Lung (tissue), 17 donors: ENCODE measurements at places on chromosomes 16 and 17. TPM values are rescaled to one million over a fixed set of nuclear protein-coding genes. Genes with fewer than 3 reads are reported as not detected.

AOC3 gene
- 154 TPM for total RNA-seq

KREMEN2 gene
- not detected for total RNA-seq

CACNG5 gene
- not detected for total RNA-seq

PERCC1 gene
- 0.57 TPM for total RNA-seq

PRSS21 gene
- total RNA-seq, result 7.9 TPM

MYO15A gene
- total RNA-seq, result 2.4 TPM

TP53TG3 gene
- not detected for total RNA-seq

CCL4L2 gene
- 52.2 TPM for total RNA-seq

DNA sequence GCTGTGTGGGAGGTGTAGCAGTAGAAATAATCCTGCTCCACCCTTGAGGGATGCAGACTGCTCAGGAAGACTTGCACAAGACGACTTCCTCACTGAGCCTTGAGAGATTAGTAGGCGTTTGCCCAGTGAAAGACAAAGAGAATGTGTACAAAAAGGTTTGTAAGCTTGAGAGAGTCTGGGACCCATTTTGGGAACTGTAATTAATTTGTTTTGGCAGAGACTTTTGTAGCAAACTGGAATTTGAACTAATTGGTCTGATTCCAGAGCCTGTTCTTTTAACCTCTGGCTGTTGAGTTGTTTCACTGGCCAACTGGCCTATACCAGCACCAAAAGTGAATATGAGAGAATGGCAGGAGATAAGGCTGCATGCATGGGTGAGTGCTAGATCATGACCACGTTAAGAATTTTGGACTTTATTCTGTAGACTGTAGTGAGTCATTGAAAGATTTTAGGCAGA is 75.5 kb downstream of the AATF start:
- H3K27ac ChIP-seq, result no peak overlapping the region
- peaks cover 8% of the 10 kb centered on the region for H3K36me3 ChIP-seq
- peak; percentile 74 for DNase-seq
- peaks cover 37% of the 10 kb centered on the region for H3K4me1 ChIP-seq

GRCh38 chr16:48152226-48152625 is 3.6 kb downstream of the ABCC12 start:
- no peak overlapping the region for H3K27ac ChIP-seq
- H3K36me3 ChIP-seq, result no peaks in the 10 kb centered on the region
- H3K27me3 ChIP-seq, result no peaks in the 10 kb centered on the region
- no peak overlapping the region for H3K4me3 ChIP-seq
- DNase-seq, result no peak

DNA sequence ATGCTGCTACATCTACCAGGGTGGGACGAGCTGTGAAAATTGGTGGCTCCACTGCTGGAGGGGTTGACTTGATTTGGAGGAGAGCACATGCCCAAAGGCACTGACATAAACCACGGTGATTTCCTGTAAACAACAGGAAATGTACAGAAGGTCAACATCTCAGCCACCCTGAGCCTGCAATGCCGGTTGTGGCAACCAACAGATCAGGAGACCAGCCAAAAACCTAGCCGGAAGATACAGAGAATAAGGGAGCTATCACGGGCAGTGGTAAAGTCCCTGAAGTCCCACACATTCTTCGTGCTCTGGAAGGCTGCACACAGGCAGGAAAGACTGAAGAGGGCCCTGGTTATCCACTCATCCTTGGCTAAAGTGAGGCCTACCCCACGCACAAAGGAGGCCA is 56.2 kb downstream of the ADCY9 start:
- no peaks in the 10 kb centered on the region for H3K36me3 ChIP-seq
- no peak for DNase-seq
- H3K4me3 ChIP-seq, result no peak overlapping the region

- H3K36me3 ChIP-seq, result no peaks in the 10 kb centered on the region
- no peak for DNase-seq
- H3K4me3 ChIP-seq, result no peak overlapping the region
- no peaks in the 10 kb centered on the region for H3K27me3 ChIP-seq
- no peak overlapping the region for H3K27ac ChIP-seq
These were observed 6.0 kb downstream of the DDX19B start for GRCh38 chr16:70304892-70305448.

- H3K27ac ChIP-seq, result peak overlapping the region; percentile 79
- peaks cover 5% of the 10 kb centered on the region for H3K4me1 ChIP-seq
- DNase-seq, result peak; percentile 93
- peaks cover 42% of the 10 kb centered on the region for H3K36me3 ChIP-seq
These were observed 30.0 kb downstream of the AXIN2 start for GRCh38 chr17:65531256-65532100.

- H3K27ac ChIP-seq, result no peak overlapping the region
- no peaks in the 10 kb centered on the region for H3K27me3 ChIP-seq
- DNase-seq, result no peak
- peaks cover 8% of the 10 kb centered on the region for H3K4me1 ChIP-seq
These were observed 5.0 kb upstream of the DUS1L start for GRCh38 chr17:82070611-82071010.

DNA sequence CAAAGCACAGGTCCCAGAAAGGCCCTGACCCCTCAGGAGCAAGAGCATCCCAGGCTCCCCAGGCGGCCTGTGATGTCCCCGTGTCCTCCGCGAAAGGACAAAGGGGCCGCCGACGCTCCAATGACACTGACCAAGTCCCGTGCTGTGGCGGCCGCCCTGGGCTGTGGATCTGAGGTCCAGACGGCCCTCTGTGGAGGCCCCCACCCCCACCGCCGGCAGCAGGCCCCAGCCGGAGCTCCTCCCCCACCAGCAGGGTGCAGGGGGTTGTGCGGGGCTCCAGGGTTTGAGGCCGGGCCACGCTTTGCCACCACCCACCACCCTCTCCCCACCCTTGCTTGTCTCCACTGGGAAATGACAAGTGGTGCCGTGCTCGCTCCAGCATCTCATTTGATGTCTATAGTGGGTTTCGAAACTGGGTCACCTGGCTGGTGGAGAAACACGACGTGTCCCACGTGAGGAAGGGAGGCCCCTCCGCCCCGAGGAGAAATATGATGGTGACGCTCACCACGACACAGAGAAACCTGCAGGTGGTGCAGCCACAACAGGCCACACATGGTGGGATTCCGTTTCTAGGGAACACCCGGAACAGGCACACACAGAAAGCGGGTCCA is 31.2 kb upstream of the ZNF469 start:
- H3K27ac ChIP-seq, result no peak overlapping the region
- H3K4me3 ChIP-seq, result no peak overlapping the region
- no peaks in the 10 kb centered on the region for H3K27me3 ChIP-seq
- no peaks in the 10 kb centered on the region for H3K36me3 ChIP-seq

DNA sequence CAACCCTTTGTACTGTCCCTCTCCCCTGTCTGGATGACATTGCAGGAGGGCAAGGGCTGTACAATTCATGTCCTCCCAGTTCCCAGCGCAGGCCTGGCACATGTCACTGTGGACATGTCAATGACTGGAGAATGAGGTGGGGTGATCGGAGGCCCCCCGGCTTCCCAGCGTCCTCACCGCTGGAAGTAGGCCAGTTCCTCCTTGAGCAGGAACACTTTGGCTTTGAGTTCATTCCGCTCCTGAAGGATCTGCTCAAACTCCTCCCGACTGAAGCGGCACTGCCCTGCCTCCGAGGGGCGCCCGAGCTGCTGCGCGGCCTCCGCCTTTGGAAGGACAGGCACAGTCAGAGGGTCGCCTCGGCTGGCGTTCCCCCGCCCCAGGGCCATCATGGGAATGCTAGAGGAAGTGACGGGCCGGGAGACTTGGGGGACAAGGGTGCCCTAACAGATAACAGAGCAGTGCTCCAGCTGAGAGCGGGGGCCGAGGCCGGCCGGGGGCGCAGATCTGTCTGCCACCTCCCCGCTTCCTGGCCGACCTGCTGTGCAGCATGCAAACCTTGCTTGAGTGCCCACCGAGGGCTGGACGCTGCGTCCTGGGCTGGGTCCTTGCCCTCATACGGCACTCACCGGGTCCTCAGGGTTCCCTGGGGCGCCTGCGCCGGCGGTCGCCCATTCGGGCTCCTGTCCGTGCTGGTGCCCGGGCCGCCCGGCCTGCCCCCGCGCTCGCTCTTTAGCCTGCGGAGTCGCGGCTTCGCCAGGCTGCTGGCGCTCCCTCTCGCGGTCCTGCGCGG is 1.3 kb downstream of the RILP start:
- H3K36me3 ChIP-seq, result peaks cover 31% of the 10 kb centered on the region
- DNase-seq, result peak; percentile 50
- H3K27me3 ChIP-seq, result no peaks in the 10 kb centered on the region
- H3K27ac ChIP-seq, result peak overlapping the region; percentile 94

GRCh38 chr17:63988741-63989621 is 9.2 kb upstream of the PRR29 start:
- peak; percentile 85 for DNase-seq
- H3K4me3 ChIP-seq, result no peak overlapping the region
- H3K36me3 ChIP-seq, result no peaks in the 10 kb centered on the region
- no peak overlapping the region for H3K27ac ChIP-seq

- H3K27me3 ChIP-seq, result peaks cover 50% of the 10 kb centered on the region
- no peak overlapping the region for H3K4me3 ChIP-seq
- no peaks in the 10 kb centered on the region for H3K4me1 ChIP-seq
- no peak overlapping the region for H3K27ac ChIP-seq
These were observed 46.2 kb upstream of the HOXB9 start for GRCh38 chr17:48672340-48672739.

- H3K4me3 ChIP-seq, result no peak overlapping the region
- H3K36me3 ChIP-seq, result no peaks in the 10 kb centered on the region
These were observed 6.7 kb downstream of the PRDM7 start for GRCh38 chr16:90070440-90070839.

GRCh38 chr17:81251094-81251708 is 12.1 kb downstream of the NDUFAF8 start:
- no peaks in the 10 kb centered on the region for H3K27me3 ChIP-seq
- no peak overlapping the region for H3K27ac ChIP-seq
- peaks cover 4% of the 10 kb centered on the region for H3K4me1 ChIP-seq
- peak; percentile 48 for DNase-seq
- H3K36me3 ChIP-seq, result peaks cover 43% of the 10 kb centered on the region
- no peak overlapping the region for H3K4me3 ChIP-seq

- DNase-seq, result no peak
- H3K27ac ChIP-seq, result peak overlapping the region; percentile 100
- H3K27me3 ChIP-seq, result no peaks in the 10 kb centered on the region
- H3K36me3 ChIP-seq, result no peaks in the 10 kb centered on the region
These were observed 608 bp upstream of the PGS1 start for GRCh38 chr17:78377858-78378224.

DNA sequence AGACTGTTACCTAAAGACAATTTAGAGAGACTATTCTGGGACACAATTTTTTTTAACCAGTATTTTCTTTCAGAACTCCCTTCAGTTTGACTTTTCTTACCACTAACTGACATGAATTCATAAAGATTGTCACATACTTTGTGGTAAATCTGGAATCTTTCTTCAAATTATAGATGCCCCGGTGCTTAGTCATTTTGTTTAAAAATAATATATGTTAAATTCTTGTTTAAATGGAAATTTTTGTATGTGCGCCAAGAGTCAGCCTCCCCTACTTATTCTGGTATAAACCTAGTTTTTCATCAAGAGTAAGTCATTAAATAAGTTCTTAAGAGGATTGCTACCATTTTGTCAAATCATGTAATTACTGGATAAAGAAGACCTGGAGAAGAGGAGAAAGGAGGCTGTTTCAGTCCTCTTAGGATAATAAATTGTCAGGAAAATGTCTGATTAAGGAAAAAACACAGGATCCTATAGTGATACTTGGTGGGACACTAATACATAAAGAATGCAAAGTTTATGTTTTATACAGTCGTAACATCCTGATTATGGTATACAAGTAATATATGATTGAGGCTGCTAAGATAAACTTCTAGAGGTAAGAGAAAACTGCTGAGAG is 424.4 kb downstream of the PMP22 start:
- H3K27me3 ChIP-seq, result no peaks in the 10 kb centered on the region
- H3K36me3 ChIP-seq, result no peaks in the 10 kb centered on the region
- no peak overlapping the region for H3K27ac ChIP-seq
- H3K4me1 ChIP-seq, result no peaks in the 10 kb centered on the region
- H3K4me3 ChIP-seq, result no peak overlapping the region

DNA sequence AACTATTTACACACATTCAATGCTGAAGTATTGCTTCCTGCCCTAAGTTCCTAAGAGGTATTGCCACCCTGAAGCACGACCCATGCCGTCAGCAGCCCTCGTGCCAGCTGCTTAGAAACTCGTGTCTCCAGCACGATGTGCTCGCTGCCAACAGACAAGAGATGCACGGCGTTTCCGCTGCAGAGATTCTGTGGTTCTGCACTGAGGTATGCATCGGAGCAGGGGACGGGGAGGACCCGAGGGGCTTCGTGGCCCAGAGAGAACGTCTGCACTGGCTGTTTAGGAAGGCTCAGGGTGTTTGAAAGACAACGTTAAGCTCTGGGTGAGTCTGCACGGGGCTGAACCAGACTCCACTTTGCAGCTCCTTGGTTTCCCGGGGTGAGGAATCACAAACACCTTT is 82.7 kb upstream of the CREBBP start:
- H3K27ac ChIP-seq, result no peak overlapping the region
- H3K27me3 ChIP-seq, result peaks cover 2% of the 10 kb centered on the region
- H3K4me1 ChIP-seq, result peaks cover 15% of the 10 kb centered on the region
- peak; percentile 64 for DNase-seq
- no peak overlapping the region for H3K4me3 ChIP-seq
- peaks cover 12% of the 10 kb centered on the region for H3K36me3 ChIP-seq

DNA sequence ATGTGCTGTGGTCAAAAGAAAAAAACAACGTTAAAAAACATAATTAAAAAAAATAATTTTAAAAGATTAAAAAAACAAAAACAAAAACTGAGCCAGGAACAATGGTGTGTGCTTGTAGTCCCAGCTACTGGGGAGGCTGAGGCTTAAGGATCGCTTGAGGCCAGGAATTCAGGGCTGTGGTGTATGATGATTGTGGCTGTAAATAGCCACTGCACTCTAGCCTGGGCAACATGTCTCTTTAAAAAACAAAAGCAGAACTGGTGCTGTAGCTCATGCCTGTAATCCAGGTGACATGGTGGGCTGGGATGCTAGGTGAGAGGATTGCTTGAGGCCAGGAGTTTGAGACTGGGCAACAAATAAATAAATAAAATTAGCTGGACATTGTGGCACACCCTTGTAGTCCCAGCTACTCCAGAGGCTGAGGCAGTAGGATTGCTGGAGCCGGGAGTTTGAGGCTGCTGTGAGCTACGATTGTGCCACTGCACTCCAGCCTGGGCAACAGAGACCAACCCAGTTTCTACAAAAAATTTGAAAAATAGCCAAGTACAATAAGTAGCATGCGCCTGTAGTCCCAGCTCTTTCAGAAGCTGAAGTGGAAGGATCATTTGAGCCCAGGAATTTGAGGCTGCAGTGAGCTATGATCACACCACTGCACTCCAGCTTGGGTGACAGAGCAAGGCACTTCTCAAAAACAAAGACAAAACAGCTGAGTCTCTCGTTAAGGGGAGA is 43.6 kb downstream of the NFATC3 start:
- H3K4me3 ChIP-seq, result no peak overlapping the region
- peak overlapping the region; percentile 61 for H3K27ac ChIP-seq
- H3K36me3 ChIP-seq, result peaks cover 4% of the 10 kb centered on the region
- peaks cover 6% of the 10 kb centered on the region for H3K4me1 ChIP-seq
- no peaks in the 10 kb centered on the region for H3K27me3 ChIP-seq

- H3K4me1 ChIP-seq, result no peaks in the 10 kb centered on the region
- peak; percentile 22 for DNase-seq
- H3K27ac ChIP-seq, result no peak overlapping the region
- no peak overlapping the region for H3K4me3 ChIP-seq
These were observed 190.3 kb upstream of the ANKFN1 start for GRCh38 chr17:55962951-55963401.
